Midbrain (tissue), 1 donor: ENCODE measurements at places on chromosomes 1 and 21.
A peak's percentile ranks its signal among the peaks of the same experiment; 100 is the strongest.

DNA sequence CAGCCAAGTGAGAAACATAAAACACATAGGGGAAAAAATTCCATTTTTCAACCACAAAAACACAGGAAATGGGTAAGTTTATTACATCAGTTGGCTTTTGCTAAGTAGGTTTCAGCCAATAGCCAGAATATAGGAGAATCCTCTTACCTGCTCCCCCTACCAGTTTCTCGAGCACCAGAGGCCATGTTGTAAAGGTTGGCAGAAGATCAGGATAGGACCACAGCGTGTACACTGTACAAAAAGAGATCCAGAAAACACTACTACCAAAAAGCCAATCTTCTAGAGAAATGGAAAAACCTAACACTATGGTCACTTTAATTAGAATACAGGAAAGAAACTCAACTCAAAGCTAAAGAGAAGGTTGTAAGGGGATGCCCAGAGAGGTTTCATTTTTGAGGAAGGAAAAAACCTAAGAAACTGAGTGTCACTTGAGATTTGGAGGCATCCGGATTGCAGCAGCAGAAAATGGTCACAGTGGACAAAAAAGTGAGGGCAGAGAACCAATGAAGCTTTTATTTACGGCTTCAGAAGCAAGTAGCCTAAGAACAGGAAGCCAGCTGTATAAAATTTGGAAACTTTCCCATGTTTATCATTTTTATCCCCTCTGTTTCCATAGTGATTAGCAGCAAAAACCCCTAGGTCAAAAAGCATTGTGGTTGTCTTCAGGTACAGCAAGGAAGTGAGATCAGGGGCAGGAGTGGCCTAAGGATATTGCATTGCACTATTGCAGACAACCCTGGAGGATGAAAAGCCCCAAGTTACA is 2.9 kb downstream of the EIF2D start:
- no peak for DNase-seq

- DNase-seq = no peak
These were observed 254.4 kb upstream of the GJB5 start for GRCh38 chr1:34500451-34500850.

DNA sequence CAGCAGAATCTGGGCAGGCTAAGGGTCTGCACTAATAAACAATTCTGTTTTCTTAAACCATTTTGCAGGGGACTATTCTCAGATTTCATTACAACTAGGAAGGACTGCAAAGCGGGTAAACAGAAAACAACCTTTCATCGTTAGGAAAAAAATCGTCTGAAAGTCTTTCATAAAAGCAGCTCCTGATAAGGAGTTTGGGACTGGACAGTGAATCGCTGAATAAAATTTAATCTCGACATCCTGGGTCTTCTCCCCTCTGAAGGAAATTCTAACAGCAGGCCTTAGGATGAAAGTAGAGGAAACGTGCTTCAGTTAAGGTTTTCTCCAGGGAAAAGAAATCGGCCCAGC is 471 bp upstream of the MTF2 start:
- no peak for DNase-seq

DNA sequence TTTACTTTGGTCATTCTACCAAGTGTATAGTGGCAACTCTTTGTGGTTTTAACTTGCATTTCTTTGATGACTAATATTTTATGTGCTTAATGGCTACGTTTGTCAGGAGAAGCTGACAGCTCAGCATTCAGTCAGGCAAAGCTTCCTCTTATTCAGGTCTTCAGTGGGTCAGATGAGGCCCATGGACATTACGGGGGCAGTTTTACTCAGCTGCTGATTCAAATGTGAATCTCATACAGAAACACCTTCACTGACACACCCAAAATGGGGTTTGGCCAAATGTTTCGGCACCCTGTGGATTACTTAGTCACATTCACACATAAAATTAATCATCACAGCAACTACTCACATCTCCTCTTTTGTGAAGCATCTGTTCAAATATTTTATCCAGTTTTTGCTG is 104.9 kb upstream of the PLD5 start:
- no peak for DNase-seq

DNA sequence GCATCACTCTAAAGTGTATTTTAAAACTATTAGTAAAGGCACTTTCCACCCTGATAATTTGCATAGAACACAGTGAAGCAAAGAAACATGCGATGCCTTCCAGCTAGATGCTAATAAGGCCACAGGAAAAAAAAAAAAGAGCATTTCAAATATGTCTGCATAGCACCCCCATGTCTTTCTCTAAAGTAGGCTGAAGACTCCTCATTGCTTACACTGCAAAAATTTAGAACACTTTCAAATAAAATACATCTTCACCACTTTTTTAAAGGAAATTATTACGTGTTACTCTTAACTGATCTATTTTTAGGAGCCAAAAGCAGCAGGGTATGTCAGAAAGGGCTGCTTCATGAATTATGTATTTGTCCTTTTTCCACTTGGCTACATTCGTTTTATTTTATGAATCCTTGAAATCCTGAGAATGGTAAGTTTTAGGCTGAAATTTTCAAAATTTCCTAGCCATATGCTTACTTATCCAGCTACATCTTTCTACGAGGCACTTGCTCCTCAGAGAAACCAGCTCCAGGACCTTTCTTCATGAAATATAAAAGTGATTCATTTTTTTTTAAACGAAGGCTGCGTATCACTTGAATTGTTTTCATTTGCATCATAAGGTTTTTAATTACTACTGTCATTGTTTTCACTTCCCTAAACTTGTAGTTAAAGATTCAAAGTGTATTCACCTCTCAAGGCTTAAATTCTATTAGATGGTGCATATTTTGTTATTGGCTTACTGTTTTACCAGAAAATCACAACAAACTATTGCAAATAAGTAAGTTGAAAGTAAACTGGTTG is 513.0 kb downstream of the PTPRC start:
- DNase-seq = no peak

DNA sequence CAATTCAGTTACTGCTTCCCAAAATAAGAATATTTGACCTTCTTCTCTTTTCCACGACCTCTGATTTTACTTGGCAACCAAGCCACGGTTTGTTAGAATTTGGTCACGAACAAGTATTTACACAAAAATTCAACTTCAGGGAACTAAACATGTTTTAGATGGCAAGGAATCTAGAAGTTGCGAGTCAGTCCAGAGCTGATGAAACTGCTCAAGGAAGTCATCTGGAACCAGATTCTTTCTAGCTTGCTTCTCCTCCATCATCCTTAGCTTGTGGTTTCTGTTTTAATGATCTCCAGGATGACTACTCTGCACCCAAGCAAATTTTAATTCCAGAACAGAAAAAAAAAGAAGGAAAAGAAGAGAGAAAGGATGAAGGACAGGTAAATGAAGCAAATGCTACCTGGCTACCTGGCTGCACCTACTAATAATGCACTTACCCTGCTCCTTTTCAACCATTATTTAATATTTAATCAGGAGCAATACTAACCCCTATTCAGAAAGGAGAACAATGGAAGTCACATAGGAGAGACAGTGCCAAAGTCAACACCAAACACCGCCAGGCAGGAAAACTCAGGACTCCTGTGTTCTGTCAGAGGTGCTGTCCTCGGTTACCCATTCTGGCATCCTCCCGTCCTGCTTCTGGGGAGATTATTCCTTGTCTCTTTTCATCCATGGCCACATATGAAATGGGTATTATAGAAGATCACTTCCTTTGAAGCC is 54.2 kb upstream of the RGS7 start:
- no peak for DNase-seq

GRCh38 chr1:16927256-16927655 is 5.5 kb downstream of the CROCC start:
- no peak for DNase-seq

DNA sequence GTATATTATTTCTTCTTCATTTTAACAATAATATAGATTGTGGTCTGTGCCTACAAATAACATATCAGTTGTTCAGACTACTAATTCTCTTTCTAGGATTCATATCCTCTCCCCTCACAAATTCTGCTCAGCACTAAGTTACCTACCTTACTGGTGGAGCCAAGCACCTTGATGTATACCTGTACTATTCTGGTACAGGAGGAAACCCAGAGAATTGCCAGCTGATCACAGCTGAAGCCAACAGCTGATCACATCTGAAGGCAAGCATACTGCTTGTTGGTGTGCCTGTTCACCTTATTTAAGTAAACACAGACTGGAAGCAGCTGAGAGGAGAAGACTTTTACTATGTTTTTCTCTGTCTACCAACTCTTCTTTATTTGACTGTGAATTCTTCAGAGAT is 101.8 kb downstream of the PBX1 start:
- no peak for DNase-seq

DNA sequence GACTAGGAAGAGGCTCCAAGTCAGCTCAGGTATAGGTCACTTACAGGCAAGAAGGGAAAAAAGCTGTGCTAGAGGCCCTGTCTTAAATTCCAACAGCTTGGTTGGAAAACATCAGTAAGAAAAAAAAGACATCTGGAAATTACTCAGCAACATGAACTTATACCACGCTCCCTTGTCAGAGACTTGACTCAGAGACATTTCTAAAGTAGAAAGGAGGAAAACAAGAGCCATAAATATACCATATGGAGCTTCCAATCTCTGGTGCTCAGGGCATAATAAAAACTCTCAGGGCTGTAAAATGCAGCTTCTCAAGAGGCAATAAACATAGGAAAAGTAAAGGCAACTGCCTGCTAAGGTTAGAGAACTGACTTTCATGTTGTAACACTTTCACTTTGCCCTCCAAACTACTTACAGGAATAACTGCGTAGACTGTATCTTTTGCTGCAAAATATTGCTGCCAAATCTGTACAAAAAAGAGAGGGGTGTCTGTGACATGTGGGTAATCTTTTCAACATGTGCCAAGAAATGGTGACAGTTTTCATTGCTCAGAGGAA is 14.7 kb downstream of the ATPAF1 start:
- DNase-seq = no peak

- no peak for DNase-seq
These were observed 54.6 kb downstream of the STXBP3 start for GRCh38 chr1:108801101-108801500.

DNA sequence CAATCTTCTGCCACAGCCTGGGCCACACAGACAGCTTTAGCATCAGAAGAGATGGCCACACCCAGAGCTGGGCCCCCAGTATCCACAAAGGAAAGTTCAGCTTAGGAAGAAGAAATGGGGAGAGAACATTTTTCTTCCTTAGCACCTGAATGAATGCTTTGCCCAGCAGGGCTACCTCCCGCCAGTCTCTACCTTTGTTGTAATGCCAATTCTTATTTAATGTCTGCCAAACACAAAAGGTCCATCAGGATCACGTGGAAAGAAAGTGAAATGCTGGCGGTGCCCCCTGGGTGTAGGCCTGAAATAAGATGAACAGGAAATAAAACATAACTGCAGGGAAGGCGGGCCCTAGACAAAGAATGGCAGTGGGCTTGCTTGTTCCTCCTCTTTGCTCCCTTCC is 125.6 kb downstream of the CACNA1E start:
- DNase-seq = no peak

DNA sequence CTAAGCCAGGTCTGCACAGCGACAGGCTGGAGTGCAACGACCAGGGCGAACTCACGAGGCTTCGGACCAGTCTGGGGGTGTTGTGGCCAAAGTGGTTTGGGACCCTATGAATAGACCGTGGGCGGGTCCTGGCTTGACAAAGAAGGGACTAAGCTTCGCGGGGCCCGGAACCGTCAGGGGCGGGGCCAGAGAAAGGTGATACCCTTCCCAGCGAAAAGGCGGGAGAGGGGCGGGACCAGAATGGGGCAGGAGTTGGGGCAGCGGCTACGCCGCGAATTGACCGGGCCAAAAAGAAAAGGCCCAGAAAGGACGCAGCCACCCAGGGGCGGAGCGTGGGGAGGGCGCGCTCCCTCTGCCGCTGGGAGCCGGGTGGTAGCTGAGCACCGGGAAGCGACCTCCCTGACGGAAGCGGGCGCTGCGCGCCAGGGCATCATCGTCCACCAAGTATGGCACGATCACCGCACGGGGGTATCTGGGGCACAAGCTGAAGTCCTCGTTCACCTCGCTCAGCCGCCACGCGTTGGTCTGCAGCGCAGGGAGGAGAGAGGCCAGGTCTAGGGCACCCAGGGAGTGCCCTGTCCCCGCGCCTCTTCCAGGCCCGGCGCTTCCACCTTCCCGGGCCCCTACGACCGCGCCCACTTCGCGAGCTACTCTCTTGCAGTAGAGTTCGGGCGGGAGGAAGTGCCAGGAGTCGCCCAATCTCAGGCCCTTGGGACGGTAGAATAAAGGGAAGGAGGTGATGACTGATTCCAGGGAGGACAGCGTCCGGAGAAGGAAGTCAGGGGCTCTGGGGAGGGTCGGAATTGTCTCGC is 6.7 kb upstream of the FAM167B start:
- peak; percentile 56 for DNase-seq

GRCh38 chr1:2617971-2618470 is 14.8 kb downstream of the MMEL1 start:
- DNase-seq = no peak

DNA sequence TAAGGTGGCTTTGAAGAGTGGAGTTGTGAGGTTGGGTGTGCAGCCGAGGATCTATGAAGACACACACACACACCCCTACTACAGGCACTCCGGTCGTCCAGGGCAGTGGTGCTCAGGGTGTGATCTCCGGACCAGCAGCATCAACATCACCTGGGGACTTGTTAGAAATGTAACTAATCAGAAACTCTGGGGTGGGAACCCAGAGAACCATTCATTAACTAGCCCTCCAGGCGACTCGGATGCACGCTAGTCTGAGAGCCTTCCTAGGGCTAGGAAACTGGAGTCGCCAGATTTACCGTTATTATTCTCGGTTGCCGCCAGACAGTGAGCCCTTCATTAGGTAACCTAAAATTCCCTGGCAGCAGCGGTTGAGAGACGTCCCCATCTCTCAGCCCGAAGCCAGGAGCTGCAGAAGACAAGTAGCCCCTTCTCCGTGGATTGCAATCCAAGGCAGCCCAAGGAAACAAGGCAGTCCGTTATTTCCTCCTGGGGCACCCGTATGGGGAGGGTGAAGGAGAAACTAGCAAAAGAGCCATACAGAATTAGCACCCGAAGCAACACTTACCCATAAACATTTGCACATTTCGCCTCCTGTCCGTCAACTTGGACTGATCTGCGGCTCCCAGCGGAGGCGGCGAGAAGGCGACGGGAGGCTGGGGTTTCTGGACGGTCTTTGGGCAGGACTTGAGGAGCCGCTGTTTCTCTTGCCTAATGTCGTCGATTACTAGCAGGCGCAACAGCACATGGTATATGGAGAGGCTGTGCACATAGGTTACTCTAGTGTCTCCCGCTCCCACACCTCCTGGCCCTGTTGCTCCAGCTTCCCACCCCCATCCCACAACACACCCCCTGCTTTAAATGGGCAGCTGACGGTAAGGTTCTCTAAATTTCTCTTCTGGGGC is 2.9 kb upstream of the CCN1 start:
- DNase-seq = peak; percentile 22

DNA sequence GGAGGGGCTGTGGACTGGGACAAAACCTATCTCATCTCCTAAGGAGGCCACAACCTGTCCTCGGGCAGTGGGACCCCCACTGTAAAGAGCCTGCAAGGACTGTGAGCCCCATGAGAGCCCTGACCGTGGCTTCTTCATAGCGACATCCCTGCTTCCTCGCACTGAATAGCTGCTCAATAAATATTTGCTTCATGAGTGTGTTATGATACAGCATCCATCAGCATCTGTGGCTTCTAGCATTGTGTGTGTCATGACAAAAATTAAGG is 40.5 kb upstream of the CSF3R start:
- no peak for DNase-seq

GRCh38 chr1:185720633-185721272 is 13.4 kb upstream of the HMCN1 start:
- DNase-seq = peak; percentile 40
